ENCODE measurements at places on chromosomes 7 and 10. TPM values are rescaled to one million over a fixed set of nuclear protein-coding genes. Genes with fewer than 3 reads are reported as not detected.

The DNAJB12 gene
- polyA plus RNA-seq = 9.5 TPM

The FAM131B gene
- polyA plus RNA-seq = under 0.01 TPM

The AKR1B15 gene
- polyA plus RNA-seq = not detected

The SFRP5 gene
- 5.0 TPM for polyA plus RNA-seq

Measured in sigmoid colon (tissue), 7 donors.